Activated CD4-positive, CD25-positive, alpha-beta regulatory T cell treated with anti-CD3 and anti-CD28 coated beads, Interleukin-2, amount 50 U/mL, for 24 hours (primary cell): ENCODE measurements at places on chromosomes 7 and 10.

DNA sequence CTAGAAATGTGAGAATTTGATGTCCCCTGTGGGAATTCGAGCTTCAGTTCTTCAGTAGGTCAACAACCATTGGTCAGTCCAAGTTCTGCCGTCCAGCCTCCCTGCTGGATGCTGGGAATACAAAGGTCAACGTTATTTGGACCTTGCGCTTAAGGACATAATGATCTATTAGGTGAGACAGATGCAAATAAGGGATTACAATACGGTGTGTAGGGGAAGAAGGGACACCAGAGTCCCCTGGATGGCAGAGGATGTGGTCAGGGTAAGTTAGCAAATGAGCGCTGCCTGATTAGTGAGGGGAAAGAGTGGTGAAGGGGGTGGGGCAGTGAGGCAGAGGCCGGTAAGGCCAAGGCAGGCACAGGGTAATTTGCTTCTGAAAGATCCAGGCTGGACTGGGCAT lies 16.2 kb downstream of the CCNY start:
- peak; percentile 25 for ATAC-seq

- no peak for ATAC-seq
These were observed 382.7 kb upstream of the FOXK1 start for GRCh38 chr7:4299431-4299830.

GRCh38 chr10:124070666-124071065 lies 22.7 kb downstream of the CHST15 start:
- no peak for ATAC-seq

GRCh38 chr10:99769706-99770105 lies 12.7 kb upstream of the ABCC2 start:
- ATAC-seq = no peak

- ATAC-seq = no peak
These were observed 144.2 kb upstream of the TNRC18 start for GRCh38 chr7:5567790-5568189.

GRCh38 chr10:124725791-124726190 lies 18.4 kb downstream of the FAM53B start:
- ATAC-seq = no peak

- ATAC-seq = no peak
These were observed 117.4 kb downstream of the MTPAP start for GRCh38 chr10:30231709-30232108.

DNA sequence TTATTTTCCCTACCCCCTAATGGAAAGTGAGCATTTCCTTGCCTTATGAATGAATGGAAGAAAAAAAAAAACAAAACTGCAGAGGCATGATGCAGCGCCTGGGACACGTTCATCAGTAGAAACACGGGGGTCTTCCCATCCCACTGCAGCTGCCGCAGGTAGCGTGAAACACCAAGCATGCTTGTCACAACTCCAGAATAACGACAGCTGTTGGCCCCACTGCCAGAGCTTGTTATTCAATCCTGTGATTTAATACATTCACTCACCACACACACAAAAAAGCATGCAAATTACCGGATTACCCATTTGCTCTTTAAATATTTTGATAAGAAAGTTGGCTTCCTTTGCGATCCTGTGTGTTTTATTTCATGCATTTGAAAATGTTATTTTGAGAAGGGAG lies 48.4 kb upstream of the GNA12 start:
- ATAC-seq = no peak

- ATAC-seq = no peak
These were observed 107.9 kb downstream of the TMEM178B start for GRCh38 chr7:141181812-141182211.

GRCh38 chr7:95583834-95584621 lies 12.3 kb downstream of the PDK4 start:
- ATAC-seq = no peak

GRCh38 chr10:34046506-34047034 lies 712.1 kb upstream of the NRP1 start:
- ATAC-seq = no peak

- ATAC-seq = no peak
These were observed 77.5 kb upstream of the CACUL1 start for GRCh38 chr10:118832241-118832651.

DNA sequence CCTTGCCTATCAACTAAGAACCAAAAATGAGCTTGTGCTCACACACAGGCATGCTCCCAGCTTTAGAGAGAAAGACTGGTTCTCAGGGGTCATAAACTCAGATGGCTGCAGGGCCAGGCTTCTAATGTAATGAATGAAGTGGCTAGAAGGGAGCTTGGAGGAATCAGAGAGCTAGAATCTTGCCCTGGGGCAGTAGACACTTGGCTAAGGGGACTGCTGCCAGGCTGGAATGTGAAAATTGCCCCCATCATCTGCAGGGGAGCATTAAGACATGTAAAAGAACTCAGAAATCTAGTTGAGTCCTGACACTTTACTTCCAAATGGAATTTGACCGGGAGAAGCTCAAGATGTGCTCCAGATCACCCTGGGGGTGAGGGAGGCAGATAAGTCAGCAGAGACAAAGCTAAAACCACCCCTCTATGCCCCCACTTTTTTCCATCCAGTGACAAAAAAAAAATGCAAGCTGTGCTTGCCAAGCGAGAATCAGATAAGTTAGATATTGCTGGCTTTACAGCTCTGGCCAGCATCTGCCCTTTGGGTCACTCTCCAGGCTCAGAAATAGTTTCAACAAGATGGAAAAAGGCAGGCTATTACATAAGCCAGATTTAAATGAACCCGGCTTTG lies 2.3 kb upstream of the SLC16A9 start:
- ATAC-seq = no peak

GRCh38 chr10:118835682-118836326 lies 81.0 kb upstream of the CACUL1 start:
- no peak for ATAC-seq

DNA sequence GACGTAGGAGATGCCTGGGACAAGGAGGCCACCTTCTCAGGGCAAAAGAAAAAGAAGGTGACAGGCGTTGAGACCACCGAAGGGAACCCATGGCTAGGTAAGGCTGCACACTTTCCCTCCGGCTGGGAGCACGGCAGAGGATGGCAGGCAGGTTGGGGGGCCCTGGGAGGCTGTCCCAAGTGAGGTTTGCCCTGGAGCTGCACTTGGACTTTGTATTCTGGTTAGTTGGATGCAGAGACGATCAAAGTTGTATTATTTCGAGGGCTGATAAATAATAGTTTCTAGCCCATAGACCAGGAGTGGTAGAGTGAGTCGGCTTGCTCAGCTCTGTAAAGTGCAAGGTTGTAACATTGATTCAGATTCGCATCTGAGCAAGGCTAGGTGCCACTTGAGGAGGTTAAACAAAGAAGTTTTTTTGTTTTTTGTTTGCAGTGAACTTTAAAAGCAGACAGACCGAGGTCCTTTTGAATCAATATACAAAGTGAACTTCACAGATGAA lies 608 bp downstream of the ENTPD7 start:
- ATAC-seq = no peak

GRCh38 chr10:113345826-113346624 lies 206.8 kb upstream of the HABP2 start:
- no peak for ATAC-seq

GRCh38 chr7:79307376-79307775 lies 146.1 kb downstream of the MAGI2 start:
- ATAC-seq = no peak

- no peak for ATAC-seq
These were observed 26.7 kb downstream of the PIK3CG start for GRCh38 chr7:106891548-106892410.

- ATAC-seq = no peak
These were observed 36.0 kb downstream of the PHF14 start for GRCh38 chr7:11009631-11010030.

- no peak for ATAC-seq
These were observed 12.6 kb downstream of the FAM200A start for GRCh38 chr7:99539213-99539811.

DNA sequence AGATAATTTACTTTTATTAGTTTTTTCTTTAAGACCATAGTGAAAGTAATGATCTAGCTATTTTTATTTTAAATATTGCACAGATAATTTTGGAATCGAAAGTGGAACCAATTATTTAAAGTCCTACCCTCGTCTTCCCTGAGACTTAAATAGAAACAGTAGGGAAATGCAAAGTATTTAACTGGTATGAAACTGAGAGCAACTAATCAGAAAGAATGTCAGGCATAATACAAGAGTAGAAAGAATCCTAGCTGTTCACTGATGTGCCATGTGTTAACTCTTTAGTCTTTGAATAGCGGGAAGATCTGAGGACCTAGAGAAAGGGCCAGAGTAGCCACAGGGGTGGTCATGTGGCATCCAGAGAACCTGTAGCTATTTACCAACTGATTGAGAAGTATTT lies 630.0 kb downstream of the NRG3 start:
- ATAC-seq = no peak

DNA sequence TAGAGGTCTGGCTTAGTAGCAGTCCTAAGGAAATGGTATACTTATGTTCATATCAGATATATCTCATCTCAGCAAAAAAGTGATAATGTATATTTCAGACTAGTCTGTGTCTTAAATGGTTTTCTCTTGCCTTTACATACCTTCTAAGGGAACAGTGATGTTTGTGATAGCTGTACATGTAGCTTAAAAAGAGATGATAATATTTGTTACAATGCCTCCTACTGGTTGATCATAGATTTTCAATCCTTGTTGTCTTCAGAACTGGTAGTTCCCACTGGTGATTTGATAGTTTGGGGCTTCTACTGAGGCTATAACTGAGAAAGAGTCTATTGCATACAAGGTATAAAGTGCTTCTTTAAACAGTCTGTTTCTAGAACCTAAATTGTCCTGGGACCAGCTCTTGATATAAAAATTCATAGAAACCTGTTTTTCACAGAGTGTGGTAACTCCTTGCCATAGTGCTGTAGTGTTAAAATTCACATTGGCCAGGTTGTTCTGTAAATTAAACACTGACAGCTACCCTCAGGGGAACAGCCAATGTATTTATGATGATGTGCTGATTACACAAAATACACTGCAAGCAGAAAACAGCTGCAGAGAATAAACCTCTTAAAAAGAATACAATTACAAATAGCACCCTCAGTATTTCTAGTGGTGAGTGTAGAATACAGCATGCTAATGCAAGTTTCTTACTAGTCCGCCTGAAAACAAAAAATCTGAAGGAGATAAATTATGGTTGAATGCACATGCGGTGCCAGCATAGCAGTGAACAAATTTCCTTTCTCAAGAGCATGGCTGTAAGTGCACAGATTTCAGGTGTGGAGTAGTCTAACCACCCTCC lies 90.3 kb downstream of the BTRC start:
- no peak for ATAC-seq

DNA sequence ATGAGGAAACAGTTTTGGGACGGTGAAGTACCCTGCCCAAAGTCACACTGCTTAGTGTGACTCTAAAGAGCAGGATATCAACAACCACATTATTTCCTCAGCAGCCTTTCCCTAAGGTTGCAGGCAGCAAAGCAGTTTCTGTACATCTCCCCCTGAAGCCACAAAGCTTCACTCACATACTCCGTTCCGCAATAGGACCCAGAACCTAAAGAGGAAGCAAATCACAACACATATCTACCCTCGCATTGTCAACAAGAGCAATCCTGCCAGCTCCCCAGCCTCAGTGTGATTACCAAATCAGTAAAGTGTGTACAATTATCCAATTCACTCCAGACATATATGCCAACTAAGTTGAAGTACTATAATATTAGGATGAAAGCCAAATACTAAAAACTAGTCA lies 30.8 kb downstream of the VAX1 start:
- ATAC-seq = no peak

GRCh38 chr7:30764030-30764975 lies 6.9 kb upstream of the MINDY4 start:
- no peak for ATAC-seq

DNA sequence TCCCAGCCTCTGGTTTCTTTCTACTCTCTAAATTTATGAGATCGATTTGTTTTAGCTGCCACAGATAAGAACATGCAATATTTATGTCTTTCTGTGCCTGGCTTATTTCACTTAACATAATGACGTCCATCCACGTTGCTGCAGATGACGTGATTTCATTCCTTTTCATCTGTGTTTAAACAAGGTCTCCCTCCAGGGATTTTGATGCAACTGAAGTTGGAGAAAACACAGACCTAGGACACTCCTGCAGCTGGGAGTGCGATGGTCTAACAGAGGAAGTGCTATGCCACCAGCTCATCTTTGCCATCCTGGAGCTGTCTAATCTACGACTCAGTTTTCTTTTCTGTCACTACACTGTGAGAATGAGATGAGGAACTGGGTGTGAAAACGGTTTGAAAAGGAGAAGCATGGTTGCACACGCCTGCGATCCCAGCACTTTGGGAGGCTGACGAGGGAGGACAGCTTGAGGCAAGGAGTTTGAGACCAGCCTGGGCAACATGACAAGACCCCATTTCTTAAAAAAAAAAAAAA lies 1.5 kb upstream of the KCTD7 start:
- ATAC-seq = no peak

DNA sequence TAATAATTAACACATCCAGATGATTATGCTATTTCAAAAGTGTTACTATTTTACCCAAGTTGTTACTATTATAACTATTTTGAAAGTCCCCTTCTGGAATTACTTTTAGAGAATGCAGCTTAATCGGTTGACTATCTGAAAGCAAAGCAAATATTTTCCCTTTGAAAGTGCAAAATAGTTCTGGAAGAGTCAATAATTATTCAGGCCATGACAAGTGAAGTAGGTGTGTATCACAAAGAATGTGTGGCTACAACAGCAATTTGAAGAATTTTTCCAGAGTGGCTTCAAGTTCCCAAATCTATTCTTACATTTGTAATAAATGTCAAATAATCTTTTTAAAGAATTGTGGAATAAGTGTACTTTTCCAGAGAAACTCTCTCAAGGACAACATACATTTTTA lies 42.8 kb downstream of the RNLS start:
- ATAC-seq = no peak

DNA sequence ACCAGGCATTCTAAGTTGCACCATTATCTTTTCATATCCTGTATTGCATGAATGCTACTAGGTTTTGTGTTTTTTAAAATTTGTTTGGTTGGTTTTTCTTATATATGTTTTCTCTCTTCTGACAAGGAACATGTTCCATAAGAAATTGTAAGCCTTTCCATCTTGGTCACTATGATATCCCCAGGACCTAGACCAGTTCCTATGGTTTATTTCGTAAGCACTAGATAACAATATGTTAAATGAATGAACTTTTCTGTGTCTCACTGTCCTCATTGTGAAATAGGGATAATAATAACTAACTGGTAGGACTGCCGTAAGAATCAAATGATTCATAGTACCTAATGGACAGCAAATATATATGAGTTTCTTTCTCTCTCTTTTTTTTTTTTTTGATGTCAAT lies 146.3 kb downstream of the SEMA3E start:
- no peak for ATAC-seq

DNA sequence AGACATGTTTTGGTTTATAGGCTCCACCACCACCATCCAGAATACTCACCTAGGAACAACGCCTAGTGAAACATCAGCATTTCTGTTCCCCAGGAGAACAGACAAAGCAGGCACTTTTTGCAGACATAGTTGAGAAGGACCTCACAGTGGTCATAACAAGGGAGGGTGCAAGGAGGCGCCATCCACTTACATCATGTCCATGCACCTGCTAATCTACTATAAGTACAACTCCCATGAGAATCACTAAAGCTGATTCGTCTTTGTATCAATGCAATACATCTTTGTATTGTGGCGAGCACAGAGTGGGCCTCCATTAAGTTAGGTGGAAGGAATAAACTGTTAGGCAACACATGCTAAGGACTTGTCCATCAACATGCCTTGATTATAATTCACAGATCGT lies 207.1 kb downstream of the KCNMA1 start:
- ATAC-seq = no peak

GRCh38 chr7:143042790-143043271 lies 9.3 kb upstream of the OR6V1 start:
- ATAC-seq = no peak
